Activated CD4-positive, alpha-beta T cell treated with anti-CD3 and anti-CD28 coated beads for 24 hours (primary cell): ENCODE measurements at places on chromosomes 13 and 19.
A peak's percentile ranks its signal among the peaks of the same experiment; 100 is the strongest.

DNA sequence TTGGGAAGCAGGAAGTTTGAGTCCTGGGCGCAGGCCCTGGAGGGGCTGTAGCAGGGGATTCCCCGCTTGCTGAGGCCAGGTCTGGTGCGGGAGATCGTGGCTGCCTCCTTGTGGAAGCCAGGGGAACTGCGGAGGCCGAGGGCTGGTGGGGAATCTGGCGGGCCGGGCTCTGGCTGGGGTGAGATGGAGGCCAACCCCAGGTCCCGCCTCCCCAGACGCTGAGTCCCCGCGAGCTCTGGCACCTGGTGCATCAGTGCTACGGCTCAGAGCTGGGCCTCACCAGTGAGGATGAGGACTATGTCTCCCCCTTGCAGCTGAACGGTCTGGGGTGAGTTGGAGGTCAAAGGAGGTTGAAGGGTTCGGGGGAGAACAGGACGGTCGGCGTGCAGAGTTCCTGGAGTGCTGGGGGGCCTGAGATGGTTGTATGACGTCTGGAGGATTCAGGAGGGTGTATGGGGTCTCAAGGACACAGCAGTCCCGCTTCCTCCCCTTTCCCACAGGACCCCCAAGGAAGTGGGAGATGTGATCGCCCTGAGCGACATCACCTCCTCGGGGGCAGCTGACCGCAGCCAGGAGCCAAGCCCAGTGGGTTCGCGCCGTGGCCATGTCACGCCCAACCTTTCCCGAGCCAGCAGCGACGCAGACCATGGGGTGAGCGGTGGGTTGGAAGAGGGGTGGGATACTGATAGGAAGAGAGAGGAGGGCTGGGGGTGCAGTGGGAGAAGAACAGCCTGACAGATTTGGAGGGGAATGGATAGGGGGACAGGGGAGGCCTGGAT is 13.1 kb downstream of the GRAMD1A start:
- DNase-seq: peak; percentile 76

- no peak for DNase-seq
Observed at GRCh38 chr13:76703216-76703615, 183.0 kb downstream of the KCTD12 start.

- DNase-seq: no peak
Observed at GRCh38 chr13:48507021-48507420, 25.9 kb downstream of the RCBTB2 start.

- DNase-seq: no peak
Observed at GRCh38 chr13:114134944-114135610, 2.7 kb upstream of the RASA3 start.

DNA sequence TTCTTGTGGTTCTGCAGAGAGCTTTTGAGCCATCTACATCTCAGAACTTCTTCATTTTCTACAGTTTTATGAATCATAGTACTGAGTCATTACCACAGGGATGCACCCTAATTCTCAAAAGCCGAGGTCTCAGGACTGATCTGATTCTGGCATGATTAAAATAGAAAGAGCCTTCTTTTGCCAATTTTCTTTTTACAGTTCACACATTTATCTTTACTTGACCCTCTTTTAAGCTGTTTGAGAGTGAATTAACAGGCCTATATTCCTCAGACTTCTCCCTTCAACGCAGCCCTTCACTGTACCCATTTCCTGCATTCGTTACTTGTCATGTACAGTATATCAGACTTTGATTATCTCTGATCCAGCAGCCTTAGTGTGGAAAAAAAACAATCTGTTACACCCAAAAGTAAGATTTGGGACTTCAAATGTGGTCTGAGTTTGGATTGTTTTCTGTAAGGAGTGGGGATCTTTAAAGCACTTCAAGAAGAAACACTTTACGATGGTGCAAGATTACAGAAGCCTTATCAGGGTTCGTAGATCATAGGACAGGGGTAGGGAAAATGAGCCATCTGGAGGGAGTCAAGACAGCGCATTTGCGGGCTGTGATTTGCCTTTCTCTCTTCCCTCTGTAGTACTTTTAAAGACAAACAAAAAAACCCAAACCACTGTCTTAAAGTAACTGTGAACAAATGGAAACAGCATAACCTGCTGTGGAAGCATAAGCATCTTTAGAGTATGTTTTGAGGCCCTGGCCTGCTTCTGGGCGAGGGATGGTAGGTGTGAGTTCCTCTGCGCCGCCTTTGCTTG is 15.3 kb upstream of the GPR183 start:
- no peak for DNase-seq

DNA sequence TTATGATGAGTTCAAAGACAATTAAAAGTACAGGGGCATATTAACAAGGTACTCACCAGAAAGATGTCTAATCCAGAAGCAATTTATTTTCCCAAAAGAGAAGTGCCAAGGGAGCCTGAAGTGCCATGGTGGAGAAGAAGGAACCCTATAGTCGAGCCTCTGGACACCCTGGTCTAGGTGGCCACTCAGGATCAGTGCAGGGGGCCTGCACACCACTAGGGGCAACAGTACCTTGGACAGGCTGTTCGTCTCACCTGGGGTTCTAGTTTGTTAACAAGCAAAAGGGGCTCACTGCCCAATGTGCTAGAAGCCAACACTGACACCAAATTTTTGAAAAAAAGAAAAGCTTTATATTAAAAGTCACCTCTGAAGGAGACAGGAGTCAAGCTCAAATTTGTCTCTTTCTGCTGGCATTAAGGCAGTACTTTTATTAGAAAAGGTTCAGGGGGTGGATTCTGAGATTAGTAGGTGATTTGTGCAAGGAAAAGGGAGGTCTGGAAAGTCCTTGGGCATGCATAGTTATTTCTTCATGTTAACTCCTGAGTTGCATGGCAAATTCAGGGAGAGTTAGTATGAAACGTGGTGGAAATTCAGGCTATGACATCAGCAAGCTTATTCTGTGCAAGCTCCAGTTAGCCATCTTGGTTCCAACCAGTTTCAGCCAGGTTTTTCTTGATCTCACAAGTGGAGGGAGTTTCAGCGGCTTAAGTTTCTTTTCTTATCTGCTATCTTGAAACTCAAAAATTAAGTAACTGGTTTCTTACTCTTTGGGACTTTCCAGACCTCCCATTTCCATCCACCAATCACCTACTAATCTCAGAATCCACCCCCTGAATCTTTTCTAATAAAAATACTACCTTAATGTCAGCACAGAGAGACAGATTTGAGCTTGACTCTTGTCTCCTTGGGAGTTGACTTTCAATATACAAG is 884 bp upstream of the CBY2 start:
- no peak for DNase-seq

GRCh38 chr13:109384491-109385241 is 401.7 kb downstream of the IRS2 start:
- no peak for DNase-seq

DNA sequence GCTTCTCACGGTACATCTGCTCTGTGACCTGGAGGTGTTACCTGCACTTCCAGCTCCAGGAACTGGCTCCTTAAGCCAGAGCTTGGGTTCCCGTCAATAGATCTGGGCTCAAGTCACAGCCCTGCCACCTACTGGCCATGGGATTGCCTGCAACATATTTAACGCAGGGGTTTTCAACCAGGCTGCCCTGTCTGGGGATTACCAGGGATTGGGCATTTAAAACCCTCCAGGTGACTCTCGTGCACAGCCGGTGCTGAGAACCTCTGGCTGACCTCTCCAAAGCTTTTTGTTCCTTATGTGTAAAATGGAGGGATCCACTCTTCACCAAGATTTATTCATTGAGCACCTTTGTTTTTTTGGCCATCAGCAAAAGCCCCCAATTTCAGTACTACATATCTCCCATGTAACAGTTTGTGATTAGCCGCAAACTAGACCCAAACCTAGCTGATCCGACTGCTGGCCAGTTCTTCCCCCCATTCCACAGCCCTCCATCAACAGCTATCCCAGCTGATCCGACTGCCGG is 76.6 kb upstream of the STK24 start:
- DNase-seq: peak; percentile 62

DNA sequence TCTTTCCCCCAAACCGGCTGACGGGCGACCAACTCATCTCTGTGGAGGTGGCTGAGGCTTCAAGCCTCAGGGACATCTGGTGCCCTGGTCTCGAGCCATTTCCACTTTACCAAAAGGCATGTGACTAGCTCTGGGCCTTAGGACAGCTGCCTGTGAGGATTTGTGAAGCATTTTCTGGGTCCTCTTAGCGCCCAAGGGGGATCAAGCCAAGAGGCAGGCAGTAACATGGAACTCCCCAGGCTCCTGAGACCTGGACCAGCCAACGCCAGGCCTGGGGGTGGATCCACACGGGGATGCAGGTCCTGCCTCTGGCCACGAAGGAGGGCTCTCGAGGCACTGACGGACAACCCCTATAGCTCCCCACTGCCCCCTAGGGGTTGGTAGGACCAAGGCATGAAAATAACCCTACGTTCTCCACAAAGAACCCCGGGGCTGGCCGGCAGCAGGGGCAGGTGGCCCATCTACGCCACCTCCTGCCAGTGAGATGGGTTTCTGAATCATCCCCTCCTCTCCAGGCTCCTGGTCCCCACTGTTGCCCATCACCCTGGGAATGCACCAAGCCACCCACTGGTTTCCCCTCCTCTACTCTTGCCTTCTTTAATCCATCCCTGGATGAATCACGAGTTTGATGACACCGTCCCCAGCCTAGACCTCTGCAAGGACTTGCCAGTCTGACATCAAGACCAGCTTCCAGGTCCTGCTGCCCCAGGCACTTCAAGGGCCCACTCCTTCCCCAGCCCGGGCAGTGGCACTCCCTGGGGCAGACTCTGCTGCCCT is 7.0 kb upstream of the MYDGF start:
- no peak for DNase-seq

DNA sequence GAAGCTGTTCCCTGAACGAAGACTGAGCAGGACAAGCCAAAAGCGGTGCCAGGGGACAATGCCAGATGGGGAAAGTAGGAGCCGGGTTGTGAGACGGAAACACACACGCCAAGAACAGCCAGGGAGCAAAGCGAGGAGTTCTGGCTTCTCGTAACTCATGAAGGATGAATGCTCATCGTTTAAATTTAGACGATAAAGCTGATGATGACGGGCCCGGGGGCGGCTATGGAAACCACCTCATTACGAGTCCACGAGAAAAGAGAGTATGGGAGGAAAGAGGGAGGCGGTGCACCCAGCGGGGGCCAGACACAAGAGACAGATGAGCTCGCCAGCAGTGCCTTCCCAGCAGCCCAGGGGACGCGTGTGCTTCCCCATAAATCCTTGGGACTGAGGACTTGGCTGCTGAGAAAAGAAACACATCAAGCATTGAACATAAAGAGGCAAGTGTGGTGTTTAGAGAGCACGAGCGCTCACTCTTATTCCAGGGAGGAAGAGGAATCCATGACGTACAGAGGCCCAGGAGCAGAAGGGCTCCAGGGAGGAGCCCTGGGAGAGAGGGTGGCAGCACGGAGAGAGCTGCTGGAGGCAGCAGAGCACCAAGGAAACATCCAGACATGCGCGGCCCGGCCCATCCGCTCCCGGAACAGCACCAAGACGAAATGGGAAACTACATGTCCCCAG is 70.7 kb downstream of the EPS15L1 start:
- peak; percentile 21 for DNase-seq

- peak; percentile 98 for DNase-seq
Observed at GRCh38 chr19:49766007-49766929, 533 bp upstream of the AP2A1 start.

GRCh38 chr13:37618554-37618953 is 20.0 kb upstream of the POSTN start:
- no peak for DNase-seq

GRCh38 chr13:110045202-110045601 is 258.8 kb upstream of the IRS2 start:
- no peak for DNase-seq

- DNase-seq: peak; percentile 64
Observed at GRCh38 chr13:24251525-24251924, 57.9 kb upstream of the C1QTNF9 start.

DNA sequence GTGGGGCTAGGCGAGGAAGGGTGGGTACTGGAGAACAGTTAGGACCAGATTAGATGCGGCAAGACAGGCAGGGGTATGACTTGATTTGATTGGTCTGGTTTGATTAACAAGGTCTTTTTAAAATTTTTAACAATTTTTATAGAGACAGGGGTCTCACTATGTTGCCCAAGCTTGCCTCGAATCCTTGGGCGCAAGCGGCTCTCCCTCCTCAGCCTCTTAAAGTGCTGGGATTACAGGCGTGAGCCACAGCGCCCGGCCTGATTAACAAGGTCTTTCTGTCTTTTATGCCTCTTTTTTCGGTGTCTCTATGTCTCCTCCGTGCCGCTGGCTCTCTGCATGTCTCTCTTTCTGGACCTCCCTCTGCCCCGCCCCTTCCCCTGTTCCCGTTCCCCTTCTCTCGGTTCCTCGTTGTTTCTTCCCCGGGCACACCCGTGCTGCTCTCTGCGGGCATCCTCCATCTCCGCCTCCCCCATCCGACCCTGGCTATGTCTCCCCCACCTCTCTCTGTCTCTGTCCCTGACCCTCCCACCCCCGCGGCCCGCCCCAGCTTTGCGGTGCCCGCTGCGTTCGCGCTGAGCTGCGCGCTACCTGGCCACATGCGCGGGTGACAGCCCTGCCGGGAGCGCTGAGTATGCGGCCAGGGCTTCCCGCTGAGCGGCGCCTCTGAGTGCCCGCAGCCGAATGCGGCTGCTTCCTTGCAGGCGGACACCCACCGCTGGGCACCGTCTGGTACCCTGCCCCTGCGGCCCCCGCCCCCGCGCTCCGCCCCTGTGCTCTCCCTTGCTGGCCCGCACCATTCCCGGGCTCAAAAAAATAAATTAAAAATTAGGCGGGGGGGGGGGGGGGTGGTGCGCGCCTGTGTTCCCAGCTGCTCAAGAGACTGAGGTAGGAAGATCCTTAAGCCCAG is 8.1 kb upstream of the SDHAF1 start:
- no peak for DNase-seq

DNA sequence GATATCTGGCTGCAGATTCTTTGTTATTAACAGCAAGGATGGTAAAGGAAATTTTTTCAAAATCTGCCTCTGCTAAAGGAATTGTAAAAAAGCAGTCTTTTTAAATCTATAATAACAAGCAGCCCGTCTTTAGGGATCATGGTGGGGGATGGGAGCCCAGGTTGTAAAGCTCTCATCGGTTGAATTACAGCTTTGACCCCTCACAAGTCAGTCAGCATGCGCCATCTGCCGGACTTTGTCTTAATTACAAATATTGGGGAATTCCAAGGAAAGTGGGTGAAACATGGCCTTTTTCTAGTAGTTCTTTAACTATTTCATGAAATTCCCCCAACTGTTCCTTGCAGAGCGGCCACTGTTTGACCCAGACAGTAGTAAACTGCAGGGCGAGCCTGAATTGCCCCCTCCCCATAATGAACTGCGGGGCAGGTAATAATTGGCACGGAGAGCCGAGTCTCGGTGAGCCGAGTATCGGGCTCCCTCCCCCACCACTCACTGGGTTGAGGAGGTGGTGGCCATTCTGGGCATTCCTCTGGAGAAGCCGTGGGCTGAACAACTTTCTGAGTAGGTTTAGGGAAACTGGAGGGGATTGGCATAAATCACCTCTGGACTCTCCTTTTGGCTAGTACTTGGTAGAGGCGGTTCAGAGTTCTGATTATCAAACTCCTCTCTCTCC is 11.6 kb downstream of the ZNF578 start:
- DNase-seq: no peak

DNA sequence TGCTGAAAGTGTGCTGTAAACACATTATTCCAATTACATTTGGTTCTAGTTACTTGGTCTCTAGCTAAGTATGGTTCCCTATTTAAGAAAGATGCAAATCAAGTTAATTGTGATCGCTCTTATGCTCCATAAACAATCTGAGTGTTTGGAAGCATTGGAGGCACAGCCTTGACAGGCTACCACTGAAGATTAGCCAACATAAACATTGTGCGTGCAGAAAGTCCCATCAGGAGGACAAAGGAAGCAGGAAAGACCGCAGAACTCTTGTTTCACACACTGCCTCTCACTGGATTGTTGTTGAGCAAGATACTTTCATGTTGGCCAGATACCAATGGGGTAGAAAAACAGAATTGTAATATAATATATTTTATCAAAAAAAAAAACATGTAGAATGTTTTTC is 814.4 kb downstream of the EFNB2 start:
- DNase-seq: no peak

GRCh38 chr19:52734331-52734892 is 432 bp downstream of the ZNF611 start:
- DNase-seq: no peak
